ENCODE measurements at places on chromosomes 6 and 20.
A peak's percentile ranks its signal among the peaks of the same experiment; 100 is the strongest.

- no peak for DNase-seq
These were observed 163.3 kb upstream of the SNX9 start for GRCh38 chr6:157659536-157660271.

DNA sequence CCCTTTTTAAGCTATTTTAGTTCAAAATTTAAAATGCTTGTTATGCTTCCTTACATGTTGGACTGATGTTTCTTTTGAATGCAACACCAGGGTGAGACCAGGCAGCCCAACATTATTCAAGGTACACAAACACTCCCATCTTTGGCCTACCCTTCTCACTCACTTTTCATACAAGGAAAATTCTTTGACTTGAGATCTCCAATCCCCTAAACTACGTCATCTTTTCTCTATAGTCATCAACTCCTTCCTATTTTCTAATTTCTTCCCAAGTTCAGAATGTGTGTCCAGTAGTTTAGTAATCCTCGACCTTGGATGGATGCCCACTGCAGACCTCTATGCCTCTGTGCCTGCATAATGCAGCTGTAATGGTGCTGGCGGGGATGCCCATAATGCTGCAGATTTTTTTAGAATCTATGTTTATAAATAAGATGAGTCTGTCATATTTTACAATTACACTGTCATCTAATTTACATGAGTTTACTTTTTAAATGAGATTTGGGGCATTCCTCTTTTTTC is 108.7 kb downstream of the ID4 start:
- DNase-seq, result no peak

DNA sequence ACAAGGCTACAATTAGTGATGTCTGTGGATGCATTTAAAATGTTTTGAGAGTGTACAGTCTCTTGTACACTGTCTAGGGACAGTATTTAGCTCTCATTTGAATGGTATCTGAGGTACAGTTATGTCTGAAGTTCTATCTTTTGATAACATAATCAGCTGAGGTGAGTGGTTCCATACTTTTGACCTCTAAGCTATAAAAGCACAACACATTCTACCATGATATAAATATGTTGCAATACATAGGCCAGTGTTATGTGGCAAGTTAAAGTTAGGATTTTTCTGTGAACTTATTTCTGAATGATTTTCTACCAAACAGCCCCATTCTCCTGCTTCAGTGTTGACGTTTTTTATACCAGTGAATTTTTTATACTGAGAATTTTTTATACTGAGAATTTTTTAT is 77.6 kb downstream of the AKAP7 start:
- DNase-seq, result peak; percentile 27

DNA sequence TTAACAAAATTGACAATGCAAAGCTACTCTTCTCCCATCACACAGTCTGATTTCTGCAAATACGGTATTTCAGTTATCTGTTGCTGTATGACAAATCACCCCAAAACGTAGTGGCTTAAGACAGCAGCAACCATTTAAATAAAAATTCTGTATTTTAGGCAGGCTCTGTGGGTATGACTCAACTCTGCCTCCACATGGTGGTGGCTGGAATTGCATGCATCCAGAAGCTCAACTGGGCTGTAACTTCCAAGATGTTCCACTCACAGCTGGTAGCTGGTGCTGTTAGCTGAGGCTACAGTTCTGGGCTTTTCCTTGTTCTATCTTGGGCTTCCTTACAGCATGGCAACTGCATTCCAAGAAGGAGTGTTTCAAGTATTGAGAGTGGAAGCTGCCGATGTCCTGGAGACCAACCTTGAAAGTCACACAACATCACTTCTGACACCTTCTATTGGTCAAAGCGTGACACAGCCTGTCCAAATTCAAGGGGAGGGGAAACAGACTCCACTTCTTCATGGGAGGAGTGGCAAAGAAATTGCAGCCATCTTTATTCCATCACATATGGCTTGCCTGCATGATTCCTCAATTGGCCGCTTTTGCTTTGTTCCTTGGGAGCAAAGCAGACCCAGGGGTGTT is 39.7 kb upstream of the TULP1 start:
- peak; percentile 68 for DNase-seq

GRCh38 chr20:32906200-32906599 is 47.5 kb downstream of the EFCAB8 start:
- no peak for DNase-seq

DNA sequence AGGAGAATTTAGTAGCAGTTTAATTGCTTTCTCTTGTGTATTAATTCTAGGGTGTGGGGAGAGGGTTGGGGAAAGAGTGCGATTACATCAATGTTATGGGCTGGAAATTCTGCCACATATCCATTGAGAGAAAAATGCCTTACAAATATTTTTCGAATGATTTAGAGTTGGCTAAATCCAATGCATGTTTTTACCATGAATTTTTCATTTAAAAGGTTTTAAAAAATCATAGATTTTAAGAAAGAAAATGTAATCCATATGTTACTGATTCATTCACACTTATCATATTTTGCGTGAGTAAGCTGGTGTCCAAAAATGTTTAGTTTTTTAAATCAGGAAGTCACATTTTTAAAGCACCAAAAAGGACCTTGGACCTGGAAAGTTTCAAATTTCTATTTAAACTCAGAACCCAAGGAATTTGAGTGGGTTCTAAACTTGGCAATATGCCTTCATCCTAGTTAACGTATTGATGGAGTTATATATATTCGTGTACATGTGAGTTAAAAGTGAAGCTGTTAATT is 627.4 kb upstream of the CITED2 start:
- DNase-seq, result peak; percentile 36

DNA sequence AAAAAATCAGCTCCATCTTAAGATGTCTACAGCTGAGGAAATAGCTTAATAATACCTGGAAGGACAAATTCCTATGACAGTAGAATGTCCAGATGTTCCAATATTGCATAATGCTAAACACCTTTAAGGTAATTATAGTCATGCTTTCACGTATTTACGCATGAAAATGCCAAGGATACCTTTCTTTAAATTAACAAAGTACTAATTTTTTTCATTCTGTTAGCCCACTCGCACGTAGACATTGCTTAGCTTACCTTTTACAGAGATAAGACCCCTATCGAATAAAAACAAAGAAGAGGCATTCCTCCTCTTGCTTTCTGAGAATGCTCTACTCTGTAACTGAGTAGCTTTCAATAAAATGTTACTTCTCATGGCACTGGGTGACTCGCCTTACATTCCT is 4.4 kb upstream of the GSTA4 start:
- no peak for DNase-seq

DNA sequence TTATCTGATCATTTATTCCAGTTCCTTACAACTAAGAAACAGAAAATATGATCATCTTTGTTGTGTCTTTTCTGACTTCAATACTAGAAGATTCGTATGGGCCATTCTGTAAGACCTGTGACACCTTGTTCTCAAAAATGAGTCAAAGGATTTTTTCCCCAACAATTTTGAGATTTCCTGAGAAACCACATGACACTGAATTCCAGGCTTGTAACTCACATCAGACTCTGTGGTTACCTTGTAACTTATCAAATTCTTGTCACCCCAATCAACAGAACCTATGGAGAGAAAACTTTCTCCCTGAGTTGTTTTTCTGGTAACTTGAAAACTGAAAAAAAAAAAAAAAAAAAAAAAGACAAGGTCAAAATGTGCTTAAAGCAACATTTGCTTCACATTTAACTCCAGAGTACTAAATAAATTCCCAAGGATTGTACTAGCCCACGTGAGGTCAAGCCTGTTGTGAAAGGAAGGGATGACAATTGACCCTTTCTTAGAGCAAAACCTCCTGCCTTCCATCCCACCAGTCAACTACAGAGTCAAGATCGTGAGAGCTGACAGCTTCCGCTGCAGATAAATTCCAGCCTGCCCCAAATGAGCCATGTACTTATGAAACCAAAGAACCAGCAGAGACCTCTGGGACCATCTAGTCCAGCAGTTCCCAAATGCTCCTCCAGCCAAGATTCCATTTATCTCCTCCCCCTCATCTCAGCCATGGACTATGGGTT is 140.3 kb downstream of the TBX18 start:
- peak; percentile 91 for DNase-seq

- peak; percentile 23 for DNase-seq
These were observed 9.7 kb upstream of the GCNT2 start for GRCh38 chr6:10511477-10511876.

GRCh38 chr6:166956444-166957086 is at the start of gene RNASET2:
RNASET2 (minus strand) TSS chr6:166956550; CDS start chr6:166956182, 368 bp downstream.
- DNase-seq, result peak; percentile 92

- DNase-seq, result peak; percentile 90
These were observed 33.9 kb upstream of the STXBP5 start for GRCh38 chr6:147170269-147170668.

- no peak for DNase-seq
These were observed 51.2 kb upstream of the TPD52L1 start for GRCh38 chr6:125102411-125102810.

DNA sequence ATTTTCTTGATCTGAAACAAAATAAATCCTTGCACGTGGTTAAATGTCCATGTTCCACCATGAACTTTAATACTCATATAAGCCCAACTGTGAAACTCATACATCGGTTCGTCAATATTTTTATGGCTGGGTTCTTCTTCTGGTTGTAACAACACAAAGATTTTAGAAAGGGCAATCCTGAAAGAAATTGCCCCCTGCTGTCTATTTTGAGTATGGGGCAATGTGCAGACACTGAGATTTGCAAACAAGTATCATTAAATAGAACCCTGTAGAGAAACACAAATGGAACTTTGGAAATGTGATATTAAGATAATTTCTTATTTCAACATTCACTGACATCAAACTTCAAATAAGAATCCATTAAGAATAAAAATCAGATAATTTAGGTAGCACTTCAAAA is 80.2 kb upstream of the PHACTR1 start:
- peak; percentile 4 for DNase-seq

- DNase-seq, result peak; percentile 11
These were observed 210.9 kb downstream of the TFAP2B start for GRCh38 chr6:51029561-51029960.

GRCh38 chr20:51050531-51051075 is 27.7 kb upstream of the KCNG1 start:
- peak; percentile 11 for DNase-seq

DNA sequence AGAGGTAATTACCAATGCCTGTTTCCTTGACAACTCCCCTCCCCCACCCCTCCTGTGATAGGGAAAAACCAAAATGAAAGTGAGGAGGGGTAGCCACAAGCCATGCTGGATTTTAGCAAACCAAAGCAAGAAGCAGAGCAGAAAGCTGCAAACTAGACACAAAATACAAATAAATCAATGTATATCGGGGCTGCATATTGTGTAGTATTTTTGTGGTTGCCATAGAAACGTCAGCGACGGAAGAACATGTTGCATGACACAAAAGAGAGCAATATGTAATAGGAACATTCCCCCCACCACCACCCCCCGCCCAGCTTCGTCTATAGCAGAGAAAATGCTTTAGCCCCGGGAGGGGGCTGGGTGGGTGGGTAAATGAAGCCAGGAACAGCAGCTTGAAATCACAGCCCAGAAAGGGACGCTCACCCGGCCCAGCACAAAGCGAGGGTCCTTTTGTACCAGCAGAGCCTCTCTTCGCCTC is 548 bp downstream of the AGPAT4 start:
- DNase-seq, result peak; percentile 70

GRCh38 chr6:144559865-144560593 is 274.9 kb downstream of the UTRN start:
- peak; percentile 41 for DNase-seq

DNA sequence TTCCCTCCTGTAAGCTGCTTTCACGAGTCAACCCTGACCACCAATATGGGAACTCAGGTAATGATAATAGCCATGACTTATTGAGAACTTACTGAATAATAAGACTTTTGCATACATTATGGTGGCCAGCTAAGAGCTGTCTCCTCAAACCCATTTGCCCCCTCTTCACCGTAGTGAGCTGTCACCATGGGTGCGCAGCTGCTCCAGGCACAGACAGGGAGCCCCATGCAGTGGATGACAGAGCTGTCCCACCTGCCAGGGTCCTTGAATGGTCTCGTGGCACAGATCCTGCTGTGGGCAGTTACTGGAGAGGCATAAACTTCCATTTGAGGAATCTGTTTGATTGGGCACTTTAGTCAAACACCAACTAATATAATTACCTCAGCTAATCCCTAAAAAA is 1.9 kb downstream of the SLC22A16 start:
- DNase-seq, result no peak

- DNase-seq, result no peak
These were observed 473.0 kb upstream of the CITED2 start for GRCh38 chr6:139847457-139847813.

- peak; percentile 31 for DNase-seq
These were observed 229.1 kb downstream of the NFATC2 start for GRCh38 chr20:51313358-51313827.

GRCh38 chr20:57610261-57610952 is 9.8 kb downstream of the ZBP1 start:
- DNase-seq, result no peak

GRCh38 chr20:18001131-18001921 is 32.5 kb downstream of the MGME1 start:
- peak; percentile 97 for DNase-seq

DNA sequence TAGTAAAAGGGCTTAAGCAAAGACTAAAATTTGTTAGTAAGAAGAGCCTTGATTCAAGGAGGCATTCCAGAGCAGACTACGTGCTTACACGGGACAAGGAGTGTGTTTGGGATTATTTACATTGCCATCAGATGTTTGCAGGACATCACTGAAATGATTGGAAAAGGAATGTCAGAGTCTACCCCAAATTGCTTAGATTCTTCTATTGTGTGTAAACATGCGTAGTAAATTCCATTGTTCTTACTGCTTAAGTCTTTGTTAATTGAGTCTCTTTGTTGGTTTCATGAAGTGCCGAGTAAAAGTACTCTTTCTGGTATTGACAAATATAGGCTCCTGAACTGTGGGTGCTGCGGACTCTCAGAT is 60.5 kb downstream of the CD83 start:
- DNase-seq, result no peak

GRCh38 chr6:112337209-112337638 is 9.9 kb upstream of the RFPL4B start:
- DNase-seq, result peak; percentile 89

GRCh38 chr6:155077784-155078183 is 82.7 kb downstream of the TIAM2 start:
- DNase-seq, result no peak

DNA sequence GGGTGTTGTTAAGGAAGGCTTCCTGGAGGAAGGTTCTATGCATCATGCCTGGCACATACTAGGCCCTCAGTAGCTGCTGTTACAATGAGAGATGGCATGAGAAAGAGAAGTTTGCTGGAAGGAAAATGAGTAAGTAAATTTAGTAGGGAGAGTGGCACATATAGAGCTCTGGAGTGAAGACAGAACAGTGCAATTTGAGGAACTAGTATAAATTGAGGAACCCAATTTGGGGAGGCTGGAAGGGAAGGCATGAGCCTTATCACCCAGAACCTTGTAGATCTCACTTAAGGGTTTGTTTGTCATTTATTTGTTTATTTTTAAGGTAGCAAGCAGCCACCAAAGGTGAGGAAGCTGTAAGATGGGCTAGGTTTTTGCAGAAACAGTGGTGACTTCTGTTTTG is 87.1 kb upstream of the SCGN start:
- no peak for DNase-seq

DNA sequence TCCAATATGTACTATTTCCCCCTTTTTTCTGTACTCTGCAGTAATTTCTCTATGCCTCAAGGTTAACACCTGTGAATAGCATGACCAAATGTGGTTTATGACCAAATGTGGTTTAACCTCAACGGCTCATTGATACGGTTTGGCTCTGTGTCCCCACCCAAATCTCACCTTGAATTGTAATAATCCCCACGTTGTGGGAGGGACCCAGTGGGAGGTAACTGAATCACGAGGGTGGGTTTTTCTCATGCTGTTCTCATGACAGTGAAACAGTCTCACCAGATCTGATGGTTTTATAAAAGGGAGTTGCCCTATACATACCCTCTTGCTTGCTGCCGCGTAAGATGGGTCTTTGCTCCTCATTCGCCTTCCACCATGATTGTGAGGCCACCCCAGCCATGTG is 18.7 kb downstream of the DEK start:
- no peak for DNase-seq

GRCh38 chr20:14583413-14583812 is 246.0 kb upstream of the FLRT3 start:
- DNase-seq, result no peak

Measured in choroid plexus epithelial cell (primary cell).